NCI-H1694 (cell line): ENCODE measurements at places on chromosomes 4 and X.

DNA sequence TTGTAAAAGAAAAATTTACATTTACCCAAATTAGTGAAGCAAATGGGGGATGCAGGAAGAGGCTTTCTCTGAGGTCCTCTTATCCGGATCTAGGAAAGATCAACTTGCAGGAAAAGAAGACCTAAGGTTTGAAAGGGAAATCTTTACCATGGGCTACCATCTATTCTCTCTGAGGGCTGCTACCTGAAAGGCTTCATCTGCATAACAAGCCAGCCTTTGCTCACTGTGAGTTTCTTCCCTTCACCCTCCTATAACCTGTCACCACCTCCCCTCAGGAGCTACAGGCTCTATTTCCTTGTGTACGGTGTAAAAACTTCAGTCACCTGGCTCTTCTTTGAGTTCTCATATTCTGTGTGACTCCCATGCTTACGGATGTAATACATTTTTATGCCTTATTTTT lies 118.6 kb upstream of the BEND4 start:
- DNase-seq: no peak

- no peak for DNase-seq
Observed at GRCh38 chr4:135357091-135357490, 1155.5 kb upstream of the PABPC4L start.

- peak; percentile 5 for DNase-seq
Observed at GRCh38 chrX:95076449-95076848, 1402.4 kb downstream of the FAM133A start.

- DNase-seq: no peak
Observed at GRCh38 chr4:176066757-176067156, 1.1 kb downstream of the WDR17 start.

GRCh38 chr4:40978548-40978947 lies 228.8 kb downstream of the NSUN7 start:
- no peak for DNase-seq

GRCh38 chr4:83019794-83020494 lies 9.3 kb upstream of the LIN54 start:
- DNase-seq: no peak

GRCh38 chr4:1402021-1402515 lies 4.2 kb downstream of the NKX1-1 start:
- no peak for DNase-seq

- peak; percentile 59 for DNase-seq
Observed at GRCh38 chr4:40149960-40150385, 46.9 kb upstream of the RHOH start.

- no peak for DNase-seq
Observed at GRCh38 chr4:7620086-7620813, 185.5 kb upstream of the PSAPL1 start.

GRCh38 chr4:179678093-179678814 lies 2236.0 kb upstream of the AGA start:
- no peak for DNase-seq

GRCh38 chr4:55318175-55319129 lies 27.6 kb upstream of the SRD5A3 start:
- no peak for DNase-seq

DNA sequence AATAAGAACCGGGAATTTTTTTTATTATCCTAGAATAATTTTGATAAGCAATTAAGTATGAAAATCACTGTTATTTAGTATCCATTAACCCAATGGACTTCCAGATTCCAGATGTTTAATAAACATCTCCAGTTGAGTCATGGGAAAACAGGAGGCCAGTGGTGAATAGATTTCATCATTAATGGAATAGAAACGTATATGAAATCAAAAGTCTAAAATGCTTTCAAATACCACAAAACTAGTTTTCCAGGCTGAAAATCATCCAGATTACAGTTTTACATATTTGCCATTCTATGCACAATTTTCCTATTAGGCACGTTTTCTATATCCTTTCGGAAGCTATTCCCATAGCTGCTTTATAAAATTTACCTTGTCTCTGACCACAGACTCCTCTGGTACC lies 35.0 kb downstream of the IRF2 start:
- DNase-seq: no peak

DNA sequence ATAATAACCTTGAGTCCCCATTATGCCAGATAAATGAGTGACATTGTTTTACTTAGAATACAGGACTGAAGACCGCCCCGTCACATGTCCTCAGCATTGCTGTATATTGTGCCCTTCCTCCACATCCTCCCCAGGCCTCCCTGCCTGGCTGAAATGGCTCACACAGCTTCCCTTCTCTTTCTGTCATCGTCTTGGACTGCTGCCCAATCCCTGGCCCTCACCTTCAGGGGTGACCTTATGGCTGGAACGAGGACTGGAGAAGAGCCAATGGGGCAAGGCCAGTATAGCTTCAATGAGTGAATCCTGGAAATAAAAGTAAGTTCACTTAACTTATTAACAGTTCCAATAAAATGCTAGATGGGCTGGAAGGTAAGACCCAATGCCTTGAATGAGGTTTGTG lies 2.7 kb downstream of the KCNE5 start:
- no peak for DNase-seq

DNA sequence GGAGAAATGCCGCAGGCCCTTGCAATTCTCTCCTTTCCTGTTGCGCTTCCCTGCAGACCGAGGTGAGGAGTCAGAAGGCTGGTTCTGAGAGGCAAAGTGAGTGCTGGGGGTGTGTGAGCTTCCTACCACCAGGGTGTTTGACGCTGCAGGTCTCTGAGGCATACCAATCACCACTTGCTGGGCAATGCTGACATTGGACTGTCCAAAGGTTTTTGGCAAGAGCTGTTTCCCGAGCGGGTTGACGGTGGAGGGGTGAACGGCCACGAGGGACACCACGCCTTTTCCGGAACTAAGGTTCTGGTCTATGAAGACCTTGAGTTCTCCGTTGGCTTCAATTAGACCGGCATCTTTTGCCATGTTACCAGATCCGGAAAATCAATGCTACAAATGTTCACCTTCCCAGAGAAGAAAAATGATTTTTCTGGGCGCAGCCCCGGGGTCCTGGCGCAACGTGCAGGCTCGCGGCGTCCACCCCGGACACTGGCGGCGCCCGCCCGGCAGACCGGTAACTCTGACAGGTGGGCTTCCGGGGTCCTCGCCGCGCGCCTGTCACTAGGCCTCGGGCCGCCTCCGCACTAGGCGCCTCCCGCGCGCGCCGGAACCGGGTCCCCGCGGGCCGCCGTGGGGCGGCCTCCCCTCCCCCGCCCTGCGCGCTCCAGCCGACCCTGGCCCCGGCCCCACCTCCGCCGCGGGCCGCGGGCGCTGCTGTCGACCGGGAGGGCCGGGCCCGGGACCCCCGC lies 44.9 kb upstream of the FAM47C start:
- no peak for DNase-seq

- no peak for DNase-seq
Observed at GRCh38 chr4:170827562-170828274, 738.0 kb upstream of the AADAT start.

- no peak for DNase-seq
Observed at GRCh38 chr4:78846258-78846657, 70.1 kb downstream of the BMP2K start.

DNA sequence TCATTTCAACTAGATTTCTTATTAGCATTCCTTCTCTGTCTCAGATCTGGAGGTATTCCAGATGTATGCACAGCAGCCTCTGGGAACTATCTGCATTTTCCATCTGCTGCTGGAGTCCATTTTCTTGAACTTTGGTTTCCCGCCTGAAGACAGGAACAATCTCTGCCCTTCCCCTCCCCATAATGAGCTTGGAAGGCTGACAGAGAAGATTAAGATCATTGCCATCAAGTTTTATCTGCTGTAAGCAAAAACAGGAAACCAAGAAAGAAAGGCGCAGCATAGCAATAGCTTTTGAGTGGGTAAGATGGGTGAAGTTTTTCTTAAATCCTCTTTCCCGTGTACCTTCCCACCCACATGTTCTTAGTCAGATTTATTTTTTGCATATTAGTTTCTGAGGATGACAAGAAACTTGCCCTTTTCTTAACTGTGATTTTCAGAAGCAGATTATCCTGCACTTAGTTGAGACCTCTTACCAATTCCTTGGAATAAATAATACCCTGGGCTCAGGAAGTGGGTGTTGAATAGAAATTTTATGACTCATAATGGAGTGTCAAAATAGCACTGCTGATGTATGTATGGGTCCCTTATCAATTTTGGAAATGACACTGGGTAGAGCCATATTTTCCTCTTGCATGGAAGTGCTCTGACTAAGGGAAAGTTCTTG lies 78.3 kb downstream of the CT47B1 start:
- no peak for DNase-seq

DNA sequence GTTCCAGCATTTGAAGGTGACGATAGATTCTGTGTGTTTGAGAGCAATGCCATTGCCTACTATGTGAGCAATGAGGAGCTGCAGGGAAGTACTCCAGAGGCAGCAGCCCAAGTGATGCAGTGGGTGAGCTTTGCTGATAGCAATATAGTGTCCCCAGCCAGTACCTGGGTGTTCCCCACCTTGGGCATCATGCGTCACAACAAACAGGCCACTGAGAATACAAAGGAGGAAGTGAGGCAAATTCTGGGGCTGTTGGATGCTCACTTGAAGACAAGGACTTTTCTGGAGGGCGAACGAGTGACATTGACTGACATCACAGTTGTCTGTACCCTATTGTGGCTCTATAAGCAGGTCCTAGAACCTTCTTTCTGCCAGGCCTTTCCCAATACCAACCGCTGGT lies 142.0 kb downstream of the PLS3 start:
- DNase-seq: no peak

DNA sequence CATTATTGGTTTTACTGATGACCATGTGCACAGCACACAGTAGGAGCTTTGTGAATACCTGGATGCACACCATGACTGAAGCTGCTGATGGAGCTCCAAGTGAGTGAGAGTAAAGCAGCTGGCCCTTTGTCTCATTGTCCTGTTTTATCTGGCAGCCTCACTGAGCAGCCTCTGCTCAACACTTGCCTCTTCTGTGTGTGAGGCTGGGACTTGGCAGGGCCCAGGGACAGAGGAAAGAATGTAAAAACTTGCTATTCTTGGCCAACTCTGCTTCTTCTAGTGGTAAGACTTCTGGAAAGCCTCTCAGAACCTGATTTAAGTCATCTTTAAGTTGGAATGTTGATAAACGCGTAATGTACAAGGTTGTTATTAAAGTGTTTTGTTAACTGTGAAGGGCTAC lies 61.4 kb downstream of the BEX1 start:
- no peak for DNase-seq

GRCh38 chr4:1809754-1810502 lies 16.8 kb downstream of the FGFR3 start:
- peak; percentile 67 for DNase-seq

DNA sequence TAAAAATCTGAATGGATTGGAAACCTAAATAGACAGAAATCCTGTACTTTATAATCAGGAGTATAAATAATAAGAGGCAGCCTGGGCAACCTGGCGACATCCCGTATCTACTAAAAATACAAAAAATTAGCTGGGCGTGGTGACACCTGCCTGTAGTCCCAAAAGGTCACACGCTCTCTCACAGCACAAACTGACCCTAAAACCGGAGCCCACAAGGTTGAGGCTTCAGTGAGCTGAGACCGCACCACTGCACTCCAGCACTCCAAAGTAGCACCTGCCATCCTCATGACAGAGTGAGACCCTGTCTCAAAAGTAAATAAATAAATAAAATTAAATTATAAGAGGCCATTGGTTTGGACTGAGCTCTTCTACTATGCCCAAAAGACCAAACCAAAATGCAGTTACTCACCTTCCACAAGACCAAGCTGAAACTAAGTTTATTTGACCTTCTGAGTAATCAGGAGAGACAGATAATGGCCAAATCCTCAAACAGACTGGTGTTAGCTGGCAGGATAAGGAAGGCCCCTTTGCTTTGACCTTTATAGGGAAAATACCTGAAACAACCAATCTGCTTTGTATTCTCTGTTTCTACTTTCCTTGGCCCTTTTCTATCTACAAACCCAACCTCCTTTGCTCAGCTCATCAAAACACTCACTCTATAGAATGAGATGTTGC lies 3.2 kb upstream of the GRSF1 start:
- no peak for DNase-seq

DNA sequence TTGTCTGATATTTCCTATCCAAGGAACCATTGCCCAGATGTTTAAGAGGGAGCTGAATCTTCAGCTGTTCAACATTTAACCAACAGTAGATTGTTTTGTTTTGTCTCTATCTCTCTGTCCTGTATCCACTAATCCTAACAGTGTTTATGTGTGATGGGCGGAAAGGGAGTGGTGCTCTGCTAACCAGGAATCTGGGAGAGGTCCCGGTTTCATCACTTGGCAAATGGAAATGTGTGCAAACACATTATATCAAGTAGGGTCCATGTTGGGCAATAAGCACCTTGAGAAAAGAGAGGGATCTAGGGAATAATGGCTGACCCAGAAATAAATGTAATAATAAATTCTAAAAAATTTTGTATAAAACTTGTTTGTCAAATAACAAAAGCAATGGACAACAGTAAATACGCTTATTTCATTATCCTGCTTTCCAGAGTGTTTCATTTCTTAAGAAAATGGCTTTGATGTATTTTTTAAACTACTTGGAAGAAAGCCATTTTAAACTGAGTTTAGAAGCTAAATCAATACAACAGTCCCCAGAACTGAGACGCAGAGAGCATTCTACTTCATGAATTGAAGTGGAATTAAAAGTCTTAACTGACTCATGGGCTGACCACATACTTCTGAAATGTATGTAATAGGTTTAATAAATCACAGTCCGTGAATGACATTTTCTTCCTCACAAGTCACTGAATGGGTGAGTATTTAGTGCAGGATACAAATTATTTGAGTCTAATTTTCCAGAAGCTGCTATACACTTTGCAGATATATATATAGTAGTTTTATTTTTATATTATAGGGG lies 55.8 kb downstream of the EMCN start:
- DNase-seq: no peak

DNA sequence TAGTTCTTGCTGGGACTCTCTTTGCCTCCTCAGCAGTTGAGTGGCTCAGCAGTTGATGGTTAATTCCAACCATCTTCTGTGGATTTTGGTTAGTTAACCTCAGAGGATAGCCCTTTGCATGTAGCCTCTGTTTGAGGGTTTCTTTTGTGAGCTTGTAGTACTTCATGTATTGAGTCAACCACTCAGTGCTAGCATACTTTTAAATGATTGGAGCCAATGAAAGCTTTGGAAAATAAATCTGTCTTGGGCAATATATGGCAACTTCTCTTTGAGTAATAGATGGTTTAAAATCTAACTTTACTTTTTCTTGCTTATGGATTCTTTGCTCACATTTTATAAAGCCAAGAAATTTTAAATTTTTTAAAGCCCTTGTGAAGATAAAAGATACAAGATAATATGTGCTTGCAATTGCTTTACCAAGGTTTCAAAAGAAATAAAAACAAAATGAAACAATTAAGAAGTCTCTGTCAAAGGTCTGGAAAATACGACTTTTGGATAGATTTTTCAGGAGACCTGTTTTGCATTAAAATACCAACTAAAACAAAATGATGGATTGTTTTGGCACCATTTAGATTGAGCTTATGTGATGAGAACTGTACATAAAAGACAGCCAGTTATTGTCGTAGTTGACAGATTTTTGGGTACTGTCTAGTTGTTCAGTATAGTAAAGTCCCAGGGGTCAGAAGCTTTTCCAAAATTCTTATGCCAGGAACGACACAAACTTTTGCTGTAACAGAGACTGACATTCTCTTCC lies 181.9 kb downstream of the SPRY1 start:
- no peak for DNase-seq
